Stimulated activated CD4-positive, alpha-beta T cell treated with anti-CD3 and anti-CD28 coated beads, Interleukin-1b, Interleukin-23, amount 100 ng/mL, for 24 hours (primary cell): ENCODE measurements at places on chromosomes 4 and X.

GRCh38 chr4:8915201-8916200, 43.9 kb upstream of the HMX1 start:
- DNase-seq: no peak

DNA sequence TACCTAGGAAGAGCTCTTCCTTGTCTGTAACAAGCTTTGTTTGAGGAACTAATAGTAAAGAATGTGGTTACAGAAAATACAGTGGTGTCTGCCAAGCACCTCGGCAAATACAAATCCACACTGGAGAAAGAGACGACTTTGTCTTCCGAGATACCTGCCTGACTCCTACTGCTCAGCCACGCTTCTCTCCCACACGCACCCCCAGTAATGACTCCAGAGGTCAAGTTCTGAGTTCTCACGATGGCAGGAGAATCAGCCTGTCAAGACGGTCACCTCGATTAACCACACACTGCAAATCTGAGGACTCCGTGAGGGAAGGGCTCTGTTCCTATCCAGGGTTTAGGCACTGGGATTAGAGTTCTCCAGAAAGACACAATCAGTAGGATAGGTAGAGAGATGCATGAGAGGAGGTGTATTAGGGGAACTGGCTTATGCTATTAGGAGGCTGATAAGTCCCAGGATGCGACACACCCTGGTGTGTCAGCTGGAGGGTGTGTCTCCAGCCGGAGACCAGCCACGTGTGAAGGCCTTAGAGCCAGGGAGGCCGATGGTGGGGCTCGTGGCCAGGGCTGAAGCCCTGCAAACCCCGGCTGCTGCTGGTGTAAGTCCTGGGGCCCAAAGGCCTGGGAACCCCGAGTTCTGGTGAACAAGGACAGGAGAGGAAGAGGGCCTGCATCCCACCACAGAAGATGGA, 8.4 kb upstream of the TRIML2 start:
- DNase-seq: no peak

DNA sequence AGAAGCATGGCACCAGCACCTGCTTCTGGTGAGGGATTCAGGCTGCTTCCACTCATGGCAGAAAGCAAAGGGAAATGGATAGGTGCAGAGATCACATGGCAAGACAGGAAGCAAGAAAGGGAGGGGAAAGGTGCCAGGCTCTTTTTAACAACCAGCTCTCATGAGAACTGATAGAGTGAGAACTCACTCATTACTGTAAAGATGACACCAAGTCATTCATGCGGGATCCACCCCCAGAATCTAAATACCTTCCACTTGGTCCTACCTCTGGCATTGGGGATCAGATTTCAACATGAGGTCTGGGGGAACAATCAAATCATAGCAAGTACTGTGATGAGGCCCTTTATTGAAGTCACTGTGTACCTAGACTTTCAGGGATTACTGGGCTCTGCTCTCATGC, 72.0 kb upstream of the PRDM5 start:
- no peak for DNase-seq

DNA sequence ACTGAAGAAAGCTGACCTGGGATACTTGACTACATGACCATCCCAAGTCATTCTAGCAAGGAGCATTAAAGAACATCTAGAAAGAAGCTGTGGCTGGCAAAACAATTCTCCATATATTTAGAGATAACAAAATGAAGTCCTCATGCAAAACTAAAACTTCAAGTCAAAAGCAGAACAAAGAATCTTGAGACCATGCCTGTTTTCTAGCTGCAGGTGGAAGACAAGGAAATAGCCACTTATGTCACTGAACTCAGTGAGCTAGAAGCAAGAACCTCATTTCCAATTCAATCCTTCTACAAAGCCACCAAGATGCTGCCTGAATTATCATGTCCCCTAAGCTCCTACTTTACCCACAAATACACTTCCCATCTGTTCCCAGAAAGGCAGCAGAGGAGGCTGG, 13.8 kb downstream of the USP46 start:
- no peak for DNase-seq

GRCh38 chr4:75584067-75584466, 28.2 kb downstream of the ODAPH start:
- no peak for DNase-seq

GRCh38 chr4:122224348-122224747, 72.2 kb downstream of the BLTP1 start:
- no peak for DNase-seq
